Stomach (tissue), 19 donors: ENCODE measurements at places on chromosomes 6 and 20. TPM values are rescaled to one million over a fixed set of nuclear protein-coding genes. Genes with fewer than 3 reads are reported as not detected.

DNA sequence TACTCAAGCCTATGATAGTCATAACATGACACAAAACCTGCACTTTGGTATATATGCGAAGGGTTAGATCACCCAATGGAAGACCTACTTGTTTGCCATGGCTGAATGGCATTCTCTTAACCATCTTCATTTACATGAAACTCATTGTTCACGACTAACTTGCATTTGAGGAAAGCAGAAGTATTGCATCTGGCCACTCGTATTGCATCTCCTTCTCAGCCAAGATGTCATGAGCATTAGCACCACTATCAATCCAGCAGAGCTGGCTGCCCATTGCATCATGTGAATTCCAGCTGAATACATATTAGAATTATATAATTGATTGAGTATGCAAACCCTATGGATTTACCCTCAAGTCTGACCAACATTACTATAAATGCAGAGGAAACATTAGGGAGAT, 390.2 kb downstream of the LAMA2 start:
- H3K27ac ChIP-seq: no peak overlapping the region
- no peaks in the 10 kb centered on the region for H3K4me1 ChIP-seq
- DNase-seq: no peak
- no peaks in the 10 kb centered on the region for H3K27me3 ChIP-seq
- peaks cover 10% of the 10 kb centered on the region for H3K36me3 ChIP-seq
- no peak overlapping the region for H3K4me3 ChIP-seq

GRCh38 chr6:48377115-48377514, 266.1 kb upstream of the PTCHD4 start:
- no peak for DNase-seq
- no peaks in the 10 kb centered on the region for H3K36me3 ChIP-seq

DNA sequence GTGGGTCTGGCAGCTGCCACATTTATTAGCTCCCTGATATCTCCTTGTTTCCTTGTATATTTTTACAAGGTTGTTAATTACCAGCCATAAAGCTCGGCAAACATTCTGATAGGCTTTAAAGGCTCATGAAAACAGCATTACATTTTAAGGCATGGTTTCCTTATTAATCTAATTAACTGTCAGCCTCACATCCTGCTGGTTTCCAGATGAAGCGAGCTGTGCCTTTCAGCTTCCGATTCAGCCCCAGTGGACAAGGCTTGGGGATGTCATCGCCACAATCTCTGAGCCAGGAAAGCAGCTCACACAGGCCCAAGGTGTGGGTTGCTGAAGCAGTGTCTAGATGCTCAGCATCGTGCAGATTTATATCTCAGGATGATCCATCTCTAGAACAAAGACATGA, 66.0 kb upstream of the RALY start:
- no peaks in the 10 kb centered on the region for H3K27me3 ChIP-seq
- no peak overlapping the region for H3K4me3 ChIP-seq
- H3K27ac ChIP-seq: no peak overlapping the region
- no peaks in the 10 kb centered on the region for H3K36me3 ChIP-seq
- DNase-seq: no peak

Gene VNN1
- 52.2 TPM for total RNA-seq
